Activated naive CD8-positive, alpha-beta T cell treated with anti-CD3 and anti-CD28 coated beads, Interleukin-2, amount 10 ng/mL, durations not matched to agents 7 days and 5 days (primary cell): ENCODE measurements at places on chromosomes 11 and 22. TPM values are rescaled to one million over a fixed set of nuclear protein-coding genes. Genes with fewer than 3 reads are reported as not detected.

Gene PI4KA
- 106 TPM for total RNA-seq

Gene TPBGL
- total RNA-seq: 0.14 TPM

Gene KDM4D
- 1.3 TPM for total RNA-seq

Gene ALKBH3
- 37.8 TPM for total RNA-seq

Gene E2F8
- 26.9 TPM for total RNA-seq

Gene OR8G1
- not detected for total RNA-seq

Gene IGLL1
- total RNA-seq: not detected

Gene DCDC1
- total RNA-seq: not detected

GRCh38 chr11:35740061-35740799 lies 77.7 kb downstream of the TRIM44 start:
- DNase-seq: no peak
- no peak overlapping the region for H3K27ac ChIP-seq
- peaks cover 14% of the 10 kb centered on the region for H3K4me1 ChIP-seq
- peaks cover 33% of the 10 kb centered on the region for H3K36me3 ChIP-seq
- no peaks in the 10 kb centered on the region for H3K27me3 ChIP-seq
- H3K4me3 ChIP-seq: no peak overlapping the region

GRCh38 chr11:107263844-107264563 lies 193.6 kb downstream of the CWF19L2 start:
- H3K27ac ChIP-seq: no peak overlapping the region
- H3K36me3 ChIP-seq: no peaks in the 10 kb centered on the region
- H3K4me3 ChIP-seq: no peak overlapping the region

- H3K36me3 ChIP-seq: peaks cover 2% of the 10 kb centered on the region
- H3K4me1 ChIP-seq: no peaks in the 10 kb centered on the region
- no peak overlapping the region for H3K4me3 ChIP-seq
- H3K27me3 ChIP-seq: no peaks in the 10 kb centered on the region
- DNase-seq: no peak
Observed at GRCh38 chr11:855330-855674, 12.7 kb downstream of the TSPAN4 start.

- no peak for DNase-seq
- H3K4me1 ChIP-seq: no peaks in the 10 kb centered on the region
- no peaks in the 10 kb centered on the region for H3K36me3 ChIP-seq
- H3K4me3 ChIP-seq: no peak overlapping the region
- H3K27ac ChIP-seq: no peak overlapping the region
- H3K27me3 ChIP-seq: peaks cover 21% of the 10 kb centered on the region
Observed at GRCh38 chr11:75236062-75236461, 4.5 kb upstream of the TPBGL start.

GRCh38 chr11:59336931-59337330 lies 21.8 kb upstream of the OR5AN1 start:
- H3K36me3 ChIP-seq: no peaks in the 10 kb centered on the region
- peaks cover 2% of the 10 kb centered on the region for H3K27me3 ChIP-seq
- DNase-seq: no peak
- no peak overlapping the region for H3K27ac ChIP-seq
- H3K4me3 ChIP-seq: no peak overlapping the region

GRCh38 chr11:71221821-71222220 lies 30.6 kb downstream of the SHANK2 start:
- no peak overlapping the region for H3K4me3 ChIP-seq
- H3K27ac ChIP-seq: no peak overlapping the region
- H3K4me1 ChIP-seq: no peaks in the 10 kb centered on the region
- no peaks in the 10 kb centered on the region for H3K27me3 ChIP-seq
- DNase-seq: no peak

- H3K4me3 ChIP-seq: no peak overlapping the region
- no peaks in the 10 kb centered on the region for H3K4me1 ChIP-seq
- no peaks in the 10 kb centered on the region for H3K36me3 ChIP-seq
- no peak for DNase-seq
- H3K27ac ChIP-seq: no peak overlapping the region
Observed at GRCh38 chr11:70095541-70096252, 17.6 kb downstream of the ANO1 start.

- H3K4me3 ChIP-seq: no peak overlapping the region
- no peaks in the 10 kb centered on the region for H3K36me3 ChIP-seq
- H3K27ac ChIP-seq: no peak overlapping the region
Observed at GRCh38 chr22:26131589-26132154, 37.6 kb upstream of the SEZ6L start.

- DNase-seq: no peak
- H3K4me3 ChIP-seq: no peak overlapping the region
- no peak overlapping the region for H3K27ac ChIP-seq
- H3K36me3 ChIP-seq: no peaks in the 10 kb centered on the region
- H3K27me3 ChIP-seq: no peaks in the 10 kb centered on the region
- H3K4me1 ChIP-seq: no peaks in the 10 kb centered on the region
Observed at GRCh38 chr22:46446799-46447198, 90.6 kb downstream of the CELSR1 start.

GRCh38 chr22:40509401-40510134 lies 127.0 kb downstream of the MRTFA start:
- H3K36me3 ChIP-seq: no peaks in the 10 kb centered on the region
- no peak overlapping the region for H3K27ac ChIP-seq
- no peak for DNase-seq
- H3K27me3 ChIP-seq: no peaks in the 10 kb centered on the region
- H3K4me3 ChIP-seq: no peak overlapping the region

DNA sequence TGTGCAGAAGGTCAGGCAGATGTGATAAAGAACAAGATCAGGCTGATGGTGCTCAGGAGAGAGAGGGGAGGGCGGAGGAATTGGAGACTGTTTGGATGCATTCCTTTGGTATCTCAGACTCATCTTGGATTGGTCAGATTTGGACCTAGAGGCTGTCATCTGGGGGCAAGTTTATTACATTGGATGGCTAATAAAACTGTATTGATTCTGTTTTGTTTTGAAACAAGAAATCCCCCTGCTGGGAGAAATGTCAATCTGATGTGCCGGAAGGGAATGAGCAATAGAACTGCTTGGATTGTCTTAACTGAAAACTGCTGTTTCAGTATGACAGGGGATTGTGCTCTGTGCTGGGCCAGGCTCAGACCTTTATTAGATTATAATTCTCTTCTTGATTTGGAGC lies 25.5 kb upstream of the CCDC90B start:
- H3K36me3 ChIP-seq: no peaks in the 10 kb centered on the region
- H3K27me3 ChIP-seq: peaks cover 10% of the 10 kb centered on the region
- H3K27ac ChIP-seq: no peak overlapping the region
- DNase-seq: no peak
- H3K4me1 ChIP-seq: no peaks in the 10 kb centered on the region

GRCh38 chr11:16177688-16178087 lies 178.7 kb downstream of the SOX6 start:
- no peak overlapping the region for H3K27ac ChIP-seq
- no peaks in the 10 kb centered on the region for H3K4me1 ChIP-seq
- no peaks in the 10 kb centered on the region for H3K27me3 ChIP-seq
- H3K4me3 ChIP-seq: no peak overlapping the region
- no peak for DNase-seq

- no peaks in the 10 kb centered on the region for H3K4me1 ChIP-seq
- no peak overlapping the region for H3K4me3 ChIP-seq
- no peaks in the 10 kb centered on the region for H3K36me3 ChIP-seq
- H3K27me3 ChIP-seq: no peaks in the 10 kb centered on the region
Observed at GRCh38 chr11:122365610-122366360, 249.8 kb upstream of the BLID start.

DNA sequence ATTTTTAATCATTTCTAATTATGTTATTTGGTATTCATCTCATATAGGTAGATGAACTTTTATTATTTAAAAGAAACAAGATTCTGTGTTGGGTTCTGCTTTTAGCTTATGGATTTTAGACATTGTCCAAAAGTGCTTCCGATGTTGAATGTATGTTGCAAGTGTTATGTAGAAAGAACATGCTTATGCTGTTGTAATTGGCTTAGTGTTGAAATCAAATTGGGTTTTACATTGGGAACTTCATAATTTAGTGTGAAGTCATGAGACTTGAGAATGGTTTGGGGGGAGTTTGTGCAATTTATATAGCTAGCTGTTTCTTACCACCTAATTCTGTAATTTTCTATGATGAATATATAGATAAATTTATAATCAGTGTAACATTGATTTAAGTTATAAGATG lies 3.6 kb downstream of the MTMR3 start:
- H3K27ac ChIP-seq: no peak overlapping the region
- no peak for DNase-seq
- no peaks in the 10 kb centered on the region for H3K27me3 ChIP-seq
- no peaks in the 10 kb centered on the region for H3K36me3 ChIP-seq
- H3K4me1 ChIP-seq: peaks cover 12% of the 10 kb centered on the region

- H3K4me1 ChIP-seq: peaks cover 4% of the 10 kb centered on the region
- H3K27me3 ChIP-seq: no peaks in the 10 kb centered on the region
- H3K4me3 ChIP-seq: no peak overlapping the region
- no peak overlapping the region for H3K27ac ChIP-seq
- no peaks in the 10 kb centered on the region for H3K36me3 ChIP-seq
Observed at GRCh38 chr11:75028724-75029123, 40.0 kb downstream of the NEU3 start.

DNA sequence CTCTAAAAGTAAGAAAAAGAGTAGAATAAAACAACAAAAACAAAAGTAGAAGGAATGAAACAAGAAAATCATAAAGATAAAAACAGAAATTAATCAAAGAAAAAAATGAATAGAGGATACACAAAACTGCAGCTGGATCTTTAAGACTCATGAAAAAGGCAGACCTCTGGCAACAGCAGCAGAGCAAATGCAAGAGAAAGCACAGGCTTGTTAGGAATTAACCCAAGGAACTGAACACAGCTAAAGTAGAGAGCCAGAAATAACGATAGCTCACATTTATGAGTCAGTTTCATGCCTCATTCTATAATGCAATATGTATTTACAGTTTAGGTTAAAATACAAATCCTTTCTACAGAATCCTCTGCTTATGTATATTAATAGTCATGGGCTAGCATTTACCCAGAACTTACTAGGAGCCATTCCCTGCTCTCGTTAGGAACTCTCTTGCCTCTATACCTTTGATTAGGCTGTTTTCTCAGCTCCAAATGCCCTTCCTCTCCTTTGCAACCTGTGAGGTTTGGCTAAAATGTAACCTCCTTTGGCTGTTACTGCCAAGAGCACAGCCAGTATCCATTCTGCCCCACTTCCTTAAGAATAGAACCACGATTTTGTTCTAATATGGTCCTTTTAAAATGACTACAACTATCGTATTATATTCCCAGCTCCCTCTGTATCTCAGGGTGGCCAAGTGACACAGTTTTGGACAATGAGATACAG lies 38.3 kb upstream of the NFAM1 start:
- H3K27me3 ChIP-seq: peaks cover 33% of the 10 kb centered on the region
- H3K27ac ChIP-seq: no peak overlapping the region
- no peaks in the 10 kb centered on the region for H3K36me3 ChIP-seq
- no peak for DNase-seq
- H3K4me1 ChIP-seq: no peaks in the 10 kb centered on the region
